ENCODE measurements at places on chromosomes 2 and 18. TPM values are rescaled to one million over a fixed set of nuclear protein-coding genes. Genes with fewer than 3 reads are reported as not detected.

- DNase-seq = no peak
- H3K27me3 ChIP-seq = no peaks in the 10 kb centered on the region
- no peaks in the 10 kb centered on the region for H3K4me1 ChIP-seq
- no peak overlapping the region for H3K27ac ChIP-seq
- no peaks in the 10 kb centered on the region for H3K36me3 ChIP-seq
Observed at GRCh38 chr18:78828131-78828530, 151.5 kb upstream of the SALL3 start.

- no peak overlapping the region for H3K4me3 ChIP-seq
- H3K27me3 ChIP-seq = peaks cover 42% of the 10 kb centered on the region
- no peak overlapping the region for H3K27ac ChIP-seq
- H3K36me3 ChIP-seq = no peaks in the 10 kb centered on the region
- H3K4me1 ChIP-seq = no peaks in the 10 kb centered on the region
Observed at GRCh38 chr2:172299741-172300140, 127.6 kb upstream of the ITGA6 start.

- H3K27ac ChIP-seq = no peak overlapping the region
- DNase-seq = peak; percentile 53
- H3K27me3 ChIP-seq = no peaks in the 10 kb centered on the region
- peaks cover 18% of the 10 kb centered on the region for H3K36me3 ChIP-seq
- peak overlapping the region; percentile 95 for H3K4me3 ChIP-seq
Observed at GRCh38 chr2:174484573-174484972, 2.3 kb downstream of the GPR155 start.

DNA sequence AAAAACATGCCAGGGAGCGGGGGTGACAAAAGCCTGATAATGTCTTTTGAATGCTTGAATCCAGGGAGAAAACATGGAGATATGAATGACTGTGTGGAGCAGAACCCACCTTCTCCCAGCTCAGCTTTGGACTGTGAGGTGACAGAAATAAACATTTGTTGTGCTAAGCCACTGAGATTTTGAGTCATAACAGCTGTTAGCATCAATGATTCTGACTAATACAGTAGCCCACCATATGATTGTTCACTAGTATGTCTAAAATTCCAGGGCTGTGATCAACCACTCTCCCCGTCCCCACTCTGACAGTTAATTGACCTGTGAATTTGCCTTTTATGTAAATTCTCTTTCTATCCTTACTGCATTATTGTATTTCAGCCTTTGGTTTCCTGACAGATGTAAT lies 69.1 kb downstream of the PDK1 start:
- no peaks in the 10 kb centered on the region for H3K27me3 ChIP-seq
- no peak for DNase-seq
- peaks cover 1% of the 10 kb centered on the region for H3K4me1 ChIP-seq
- H3K27ac ChIP-seq = no peak overlapping the region

The TMEM185B gene
- 44.3 TPM for total RNA-seq
